ENCODE measurements at places on chromosomes 3 and 15.

DNA sequence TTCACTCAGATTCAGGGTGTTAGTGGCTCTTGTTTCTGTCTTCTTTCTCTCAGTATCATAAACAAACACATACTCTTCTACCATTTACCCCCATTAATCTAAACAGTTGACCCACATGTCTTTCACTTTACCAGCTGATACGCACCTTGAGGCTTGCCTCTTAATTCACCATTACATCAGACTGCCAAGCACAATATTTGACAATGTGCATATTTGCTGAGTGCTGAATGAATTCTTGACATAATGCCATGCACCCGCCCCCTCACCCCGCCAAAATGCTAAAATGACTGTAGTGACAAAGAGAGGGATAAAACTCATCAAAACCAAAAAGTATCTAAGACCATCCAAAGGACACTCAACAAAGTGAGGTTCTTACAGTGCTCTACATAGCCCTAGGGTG is 57.4 kb downstream of the NGLY1 start:
- no peak for DNase-seq

- DNase-seq, result no peak
Measured at GRCh38 chr3:16846373-16847080, 38.2 kb upstream of the PLCL2 start.

DNA sequence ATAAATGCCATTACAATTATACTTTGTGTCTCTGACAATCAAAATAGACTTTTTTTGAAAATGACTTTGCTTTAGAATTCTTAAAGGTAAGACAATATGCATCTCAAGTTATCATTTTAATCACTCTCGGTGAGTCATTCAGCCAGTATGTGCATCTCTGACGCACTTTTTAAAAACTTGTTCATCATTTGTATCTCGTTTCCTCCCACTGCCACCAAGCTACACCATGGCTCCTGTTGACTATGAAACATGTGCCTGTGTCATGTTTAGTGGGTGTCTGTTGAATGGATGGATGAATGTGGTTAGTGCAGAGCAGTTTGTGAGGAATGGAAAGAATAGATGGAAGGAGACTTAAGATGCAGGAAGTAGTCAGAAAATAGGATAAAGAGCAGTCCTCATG is 68.6 kb downstream of the ARPP21 start:
- DNase-seq, result no peak

GRCh38 chr3:52752045-52752660 is 18.6 kb downstream of the NEK4 start:
- DNase-seq, result no peak

DNA sequence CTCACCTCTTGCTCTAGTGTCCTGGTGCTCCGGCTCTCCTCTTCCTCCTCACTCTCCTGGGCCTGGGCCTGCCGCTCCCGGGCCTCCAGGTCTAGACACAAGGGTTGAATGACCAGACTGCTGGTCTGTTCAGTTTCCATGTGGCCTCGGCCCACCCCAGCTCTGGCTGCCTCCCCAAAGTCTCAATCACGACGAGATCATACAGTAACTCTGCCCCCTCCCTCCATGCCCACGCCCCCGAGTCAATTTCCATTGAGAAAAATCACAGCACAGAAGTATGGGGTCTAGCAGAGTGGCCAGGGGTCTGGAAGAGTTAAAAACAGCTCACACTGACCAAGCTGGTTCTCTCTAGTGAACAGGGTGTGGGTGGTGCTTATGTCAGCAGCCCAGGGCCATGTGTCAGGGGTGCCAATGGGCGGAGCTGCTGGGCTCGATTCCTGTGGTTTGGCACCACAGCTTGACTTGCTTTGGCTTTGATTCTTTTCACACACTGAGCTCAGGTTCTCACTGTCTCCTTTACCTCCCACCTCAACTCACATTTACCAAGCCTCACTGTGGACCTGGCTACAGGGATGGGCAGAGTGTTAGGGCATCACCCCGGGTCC is 6.9 kb downstream of the C15orf62 start:
- DNase-seq, result peak; percentile 71

- no peak for DNase-seq
Measured at GRCh38 chr15:31082771-31083369, 18.7 kb downstream of the TRPM1 start.

DNA sequence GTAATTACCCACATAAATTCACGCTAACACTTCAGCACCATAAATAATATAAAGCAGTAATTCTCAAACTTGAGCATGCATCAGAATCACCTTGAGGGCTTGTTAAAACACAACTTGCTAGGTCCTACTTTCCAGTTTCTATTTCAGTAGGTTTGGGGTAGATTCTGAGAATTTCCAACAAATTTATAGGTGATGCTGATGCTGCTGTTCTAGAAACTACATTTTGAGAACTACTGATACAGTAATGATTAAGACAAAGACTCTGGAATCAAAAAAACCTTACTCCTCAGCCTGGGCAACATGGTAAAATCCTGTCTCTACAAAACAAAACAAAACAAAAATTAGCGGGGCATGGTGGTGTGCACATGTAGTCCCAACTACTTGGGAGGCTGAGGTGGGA is 18.8 kb downstream of the TMEM39A start:
- DNase-seq, result no peak

DNA sequence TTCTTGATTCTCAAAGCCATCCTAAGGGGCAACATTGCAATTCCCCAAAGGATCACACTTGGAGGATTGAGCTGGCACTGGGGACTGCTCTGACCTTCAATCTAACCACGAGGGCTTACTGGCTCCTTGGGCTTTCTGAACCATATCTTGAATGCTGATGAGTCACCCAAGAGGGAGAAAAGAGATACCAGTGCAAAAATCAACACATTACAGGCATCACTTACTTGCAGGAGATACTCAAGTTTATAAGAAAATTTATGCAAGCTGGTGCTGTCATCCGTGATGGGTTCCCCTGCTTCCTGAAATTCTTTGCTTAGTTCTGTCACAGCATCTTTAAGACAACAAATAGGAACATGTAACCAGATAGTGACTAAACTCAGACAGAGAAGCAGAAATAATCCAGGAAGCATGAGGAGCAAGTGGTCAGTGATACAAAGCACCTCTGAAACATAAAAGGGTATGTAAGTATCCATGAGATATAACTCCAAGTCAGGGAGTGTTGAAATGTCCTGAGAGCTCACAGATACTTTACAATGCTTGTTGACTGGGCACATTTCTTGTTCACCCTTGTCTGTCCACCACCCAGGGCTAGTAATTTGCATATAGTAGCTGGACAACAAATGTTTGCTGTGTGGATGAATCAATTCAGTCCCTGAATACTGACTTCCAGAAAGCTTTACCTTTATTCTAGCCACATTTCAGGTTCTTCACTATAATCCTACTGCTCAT is 14.1 kb downstream of the FYCO1 start:
- no peak for DNase-seq

GRCh38 chr15:99857836-99858235 is 124.6 kb upstream of the LYSMD4 start:
- DNase-seq, result no peak

DNA sequence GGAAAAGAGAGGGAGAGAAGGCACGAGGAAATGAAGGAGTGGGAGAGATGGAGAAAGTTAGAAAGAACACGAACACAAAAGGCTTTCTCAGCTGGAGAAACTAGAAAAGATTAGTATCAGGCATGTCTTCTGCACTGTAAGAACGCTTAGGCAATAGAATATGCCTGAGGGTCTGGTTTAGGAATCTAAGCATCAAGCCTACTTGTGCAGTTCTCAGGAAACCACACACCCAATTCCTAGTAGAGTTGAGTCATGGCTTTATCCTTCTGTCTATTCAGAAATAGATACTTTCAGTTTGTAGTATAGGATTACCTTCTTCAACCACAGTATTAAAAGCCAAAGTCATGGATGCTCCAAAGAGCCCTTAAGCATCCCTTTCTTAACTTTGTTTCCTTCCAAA is 969.4 kb downstream of the NTRK3 start:
- no peak for DNase-seq

DNA sequence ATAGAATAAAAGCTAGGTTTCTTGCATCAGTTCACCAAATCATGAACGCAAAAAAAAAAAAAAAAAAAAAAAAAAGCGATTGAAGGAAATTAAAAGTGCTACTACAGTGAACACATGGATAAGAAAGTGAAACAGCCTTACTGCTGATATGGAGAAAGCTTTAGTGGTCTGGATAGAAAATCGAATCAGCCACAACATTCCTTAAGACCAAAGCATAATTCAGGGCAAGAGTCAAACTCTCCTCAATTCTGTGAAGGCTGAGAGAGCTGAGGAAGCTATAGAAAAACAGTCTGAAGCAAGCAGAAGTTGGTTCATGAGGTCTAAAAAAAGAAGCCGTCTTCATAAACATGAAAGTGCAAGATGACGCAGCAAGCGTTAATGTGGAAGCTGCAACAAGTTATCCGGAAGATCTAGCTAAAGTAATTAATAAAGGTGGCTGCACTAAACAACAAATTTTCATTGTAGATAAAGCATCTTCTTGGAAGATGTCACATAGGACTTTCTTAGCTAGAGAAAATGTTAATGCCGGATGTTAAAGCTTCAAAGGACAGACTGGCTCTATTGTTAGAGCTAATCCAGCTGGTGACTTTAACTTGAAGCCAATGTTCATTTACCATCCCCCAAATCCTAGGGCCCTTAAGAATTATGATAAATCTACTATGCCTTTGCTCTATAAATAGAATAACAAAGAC is 19.2 kb downstream of the P3H2 start:
- DNase-seq, result no peak

GRCh38 chr15:75307778-75308390 is 25.2 kb downstream of the GOLGA6D start:
- DNase-seq, result no peak

DNA sequence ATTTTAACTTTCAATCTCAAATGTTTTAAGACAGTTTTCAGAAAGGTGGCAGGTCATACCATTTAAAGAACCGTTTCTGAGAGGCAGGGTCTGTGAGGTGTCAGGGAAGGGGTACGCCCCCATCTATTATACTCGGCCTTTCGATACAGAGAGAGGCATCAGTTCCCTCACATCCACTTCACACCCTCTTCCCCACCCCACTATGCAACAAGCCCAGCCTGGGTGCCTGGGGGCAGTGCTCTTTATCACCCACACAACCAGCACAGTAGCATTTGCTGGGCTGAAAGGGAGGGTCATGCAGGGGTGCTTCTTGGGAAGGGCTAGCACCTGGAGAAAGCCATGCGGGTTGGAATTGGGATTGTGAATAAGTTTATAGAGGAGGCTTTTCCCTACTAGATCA is 56.0 kb upstream of the KCNMB2 start:
- DNase-seq, result no peak

DNA sequence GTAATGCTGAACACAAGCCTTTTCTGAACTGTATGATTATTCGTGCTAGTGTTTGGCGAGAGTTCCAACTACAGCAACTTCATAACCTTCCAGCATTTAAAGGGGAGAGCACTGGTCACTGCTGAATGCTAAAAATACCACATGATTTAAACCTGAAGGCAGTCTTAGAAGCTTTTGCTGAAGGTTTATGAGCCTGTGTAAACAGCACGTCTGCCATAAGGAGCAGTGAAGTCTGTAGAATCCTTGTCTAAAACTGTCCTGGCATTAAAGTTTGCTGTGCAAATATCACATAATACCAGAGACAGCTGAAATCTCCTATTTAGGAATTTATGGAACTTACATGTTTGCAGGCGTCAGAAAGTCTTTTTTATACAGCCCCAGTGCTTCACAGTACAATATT is 5.9 kb downstream of the SATB1 start:
- no peak for DNase-seq

GRCh38 chr3:27357665-27358258 is 11.4 kb downstream of the NEK10 start:
- peak; percentile 76 for DNase-seq

- DNase-seq, result no peak
Measured at GRCh38 chr3:103767635-103768034, 1332.8 kb downstream of the ZPLD1 start.

DNA sequence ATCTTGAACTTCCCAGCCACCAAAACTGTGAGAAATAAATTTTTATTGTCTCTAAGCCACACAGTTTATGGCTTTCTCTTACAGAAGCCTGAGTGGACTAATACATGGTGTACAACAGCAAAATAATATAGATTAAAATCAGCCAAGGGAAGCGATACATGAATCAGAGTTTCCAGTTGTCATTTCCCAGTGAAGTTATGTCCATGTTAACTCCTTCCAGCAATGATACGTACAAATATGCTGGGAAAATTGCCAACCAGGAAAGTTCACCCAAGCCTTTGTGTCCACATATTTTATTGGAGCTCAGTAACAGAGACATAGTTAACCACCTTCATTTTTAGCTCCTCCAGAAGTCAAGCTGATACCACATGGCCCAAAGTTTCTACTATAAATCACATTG is 280.9 kb upstream of the KCNMB2 start:
- no peak for DNase-seq

Data from CD4-positive, alpha-beta T cell treated with Interleukin-17A for 1 hour (primary cell).